KBM-7 (cell line): ENCODE measurements at places on chromosomes 11 and 22.

DNA sequence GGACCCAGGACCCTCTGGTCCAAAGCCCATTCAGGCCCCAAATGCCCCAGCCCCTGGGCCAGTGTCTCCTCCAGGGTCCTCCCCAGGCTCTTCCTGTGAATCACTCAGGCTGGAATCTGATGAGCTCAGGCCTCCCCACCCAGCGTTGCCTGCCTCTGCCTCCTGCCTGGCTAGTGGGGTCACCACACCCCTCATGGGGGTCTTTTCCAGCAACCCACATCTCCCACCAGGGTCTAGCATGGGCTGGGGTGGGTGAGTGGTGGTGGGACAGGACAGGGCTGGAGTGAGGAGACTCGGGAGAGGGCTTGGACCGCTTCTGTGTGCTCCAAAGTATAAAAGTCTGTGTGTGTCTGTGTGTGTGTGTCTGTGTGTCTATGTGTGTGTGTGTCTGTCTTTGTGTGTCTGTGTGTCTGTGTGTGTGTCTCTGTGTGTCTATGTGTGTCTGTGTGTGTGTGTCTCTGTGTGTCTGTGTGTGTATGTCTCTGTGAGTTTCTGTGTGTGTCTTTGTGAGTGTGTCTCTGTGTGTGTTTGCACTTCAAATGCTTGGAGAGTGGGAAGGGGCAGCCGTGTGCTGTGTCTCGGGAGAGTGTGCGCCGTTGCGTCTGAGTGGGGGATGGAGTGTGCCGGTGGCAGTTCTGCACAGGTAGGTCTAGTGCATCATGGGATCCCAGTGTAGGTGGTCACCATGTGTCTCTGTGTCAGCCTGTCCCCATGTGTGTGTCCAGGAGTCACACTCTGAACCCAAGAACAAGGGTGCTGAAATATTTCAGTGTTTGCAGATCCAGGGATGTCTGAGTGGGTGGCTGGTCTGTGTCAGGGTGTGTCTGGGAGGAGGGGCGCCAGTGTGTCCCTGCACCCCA, 8.8 kb downstream of the RIN1 start:
- DNase-seq = no peak

GRCh38 chr11:35138943-35139721, at the start of gene CD44:
TSS of gene CD44 (plus strand) at chr11:35139171. CDS start at chr11:35139304, 133 bp downstream.
- peak; percentile 74 for DNase-seq

DNA sequence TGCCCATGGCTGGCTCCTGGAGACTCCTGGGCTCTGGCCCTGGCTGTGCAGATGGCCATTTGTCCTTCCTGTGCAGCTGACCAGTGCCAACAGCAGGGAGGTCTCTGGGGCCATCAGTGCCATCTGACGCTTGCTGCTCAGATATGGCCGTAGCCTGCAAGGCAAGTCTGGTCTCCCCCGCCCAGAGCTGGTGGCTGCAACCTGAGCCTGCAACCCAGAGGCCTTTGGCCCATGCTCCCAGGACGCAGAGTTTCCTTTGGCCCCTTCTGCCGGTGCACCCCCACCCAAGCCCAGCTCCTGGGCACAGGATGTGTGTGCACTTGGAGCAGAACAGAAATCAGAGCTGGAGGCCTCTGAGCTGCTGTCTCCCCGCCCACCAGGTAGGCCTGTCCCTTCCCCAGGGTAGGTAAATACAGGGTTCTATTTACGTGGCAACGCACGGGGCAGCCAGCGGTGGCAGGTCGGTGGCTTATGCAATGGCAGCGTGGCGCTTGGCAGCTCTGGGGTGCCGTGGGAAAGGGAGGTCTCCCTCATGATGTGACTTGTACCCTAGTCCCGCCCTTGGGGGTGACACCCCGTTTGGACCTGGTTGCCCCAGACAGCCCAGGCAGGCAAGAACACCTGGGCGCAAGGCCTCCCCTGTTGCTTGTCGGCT, 21.0 kb upstream of the MYEOV start:
- DNase-seq = no peak

DNA sequence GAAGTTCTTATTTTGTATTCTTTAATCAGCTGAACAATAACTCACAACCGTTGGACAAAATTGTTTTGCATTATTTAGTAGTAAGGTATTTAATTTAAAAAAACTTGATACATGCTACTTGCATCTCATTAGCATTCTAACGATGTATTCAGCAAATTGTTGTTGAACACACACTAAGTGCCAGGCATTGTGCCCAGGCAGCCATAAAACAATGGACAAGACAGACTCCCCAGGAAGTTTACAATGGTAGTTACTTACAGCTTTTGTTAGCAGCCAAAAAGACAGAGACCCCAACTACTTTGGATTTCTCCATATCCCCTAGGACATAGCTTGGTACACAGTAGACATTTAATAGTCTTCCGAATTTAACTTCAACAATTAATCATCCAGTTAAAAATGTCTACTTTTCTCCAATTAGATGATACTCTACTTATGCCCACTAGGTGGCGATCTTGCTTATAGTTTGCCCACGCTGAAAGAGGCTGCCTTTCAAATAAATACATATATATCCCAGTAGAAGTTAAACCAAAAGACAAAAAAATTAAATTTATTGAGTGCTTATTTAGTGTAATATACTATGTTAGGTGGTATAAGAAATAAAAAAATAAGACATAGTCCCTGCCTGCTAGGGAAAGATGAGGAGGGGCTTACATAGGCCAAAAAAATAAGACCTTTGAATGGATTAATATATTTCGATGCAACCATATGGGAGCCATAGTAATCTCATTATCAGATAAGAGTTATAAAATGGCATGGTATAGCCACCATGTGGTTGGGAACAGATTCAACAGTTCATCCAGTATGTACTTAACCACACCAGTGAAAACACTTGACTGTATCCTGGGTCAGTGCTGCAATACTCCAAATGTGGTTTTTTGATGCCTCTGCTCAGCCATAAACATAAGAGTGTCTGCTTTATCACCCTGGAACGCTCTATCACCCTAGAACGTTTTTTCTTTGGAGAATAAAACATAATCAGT, 2.0 kb upstream of the FJX1 start:
- peak; percentile 51 for DNase-seq

- DNase-seq = no peak
Measured at GRCh38 chr11:126343051-126343450, 12.4 kb upstream of the ST3GAL4 start.

DNA sequence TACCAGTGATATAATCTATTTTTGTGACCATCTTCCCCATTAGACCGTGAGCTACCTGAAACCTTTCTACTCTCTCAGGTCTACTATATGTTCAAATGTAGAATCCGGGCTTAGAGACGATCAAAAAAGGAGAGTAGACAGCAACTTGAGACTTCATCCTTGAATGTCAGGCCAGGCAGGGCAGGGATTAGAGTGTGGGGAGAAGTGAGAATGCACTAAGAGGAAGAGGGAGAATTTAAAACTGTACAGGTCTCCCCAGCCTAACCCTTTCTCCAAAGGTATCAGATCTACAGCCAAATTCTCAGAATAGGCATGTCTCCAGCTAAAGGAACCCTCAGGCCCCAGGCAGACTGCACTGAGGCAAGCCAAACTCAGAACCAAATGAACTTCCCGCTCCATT, 935 bp downstream of the LAMTOR1 start:
- DNase-seq = peak; percentile 16

- peak; percentile 10 for DNase-seq
Measured at GRCh38 chr11:131579932-131580387, 209.5 kb downstream of the NTM start.

DNA sequence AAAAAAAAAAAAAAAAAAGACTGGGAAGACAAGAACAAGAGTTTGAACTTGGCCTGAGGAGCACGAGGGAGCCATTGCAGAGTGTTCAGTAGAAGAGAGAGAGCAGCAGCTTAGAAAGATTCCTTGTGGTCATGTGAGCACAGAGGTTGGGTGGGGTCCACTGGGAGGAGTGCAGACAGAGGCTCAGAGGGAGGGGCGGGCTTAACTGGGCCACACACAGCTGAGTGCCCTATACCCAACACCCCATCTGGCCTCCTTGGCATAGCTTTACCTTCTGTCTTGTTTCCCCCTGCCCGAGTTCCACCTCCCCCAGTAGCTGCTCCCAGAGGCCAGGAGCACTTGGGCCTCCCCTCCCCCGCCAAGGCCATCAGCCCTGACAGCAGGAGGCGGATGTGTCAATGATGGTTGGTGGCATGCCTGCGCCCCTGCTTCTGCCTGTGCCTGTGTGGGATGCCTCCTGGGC, 12.1 kb downstream of the C11orf86 start:
- DNase-seq = no peak

DNA sequence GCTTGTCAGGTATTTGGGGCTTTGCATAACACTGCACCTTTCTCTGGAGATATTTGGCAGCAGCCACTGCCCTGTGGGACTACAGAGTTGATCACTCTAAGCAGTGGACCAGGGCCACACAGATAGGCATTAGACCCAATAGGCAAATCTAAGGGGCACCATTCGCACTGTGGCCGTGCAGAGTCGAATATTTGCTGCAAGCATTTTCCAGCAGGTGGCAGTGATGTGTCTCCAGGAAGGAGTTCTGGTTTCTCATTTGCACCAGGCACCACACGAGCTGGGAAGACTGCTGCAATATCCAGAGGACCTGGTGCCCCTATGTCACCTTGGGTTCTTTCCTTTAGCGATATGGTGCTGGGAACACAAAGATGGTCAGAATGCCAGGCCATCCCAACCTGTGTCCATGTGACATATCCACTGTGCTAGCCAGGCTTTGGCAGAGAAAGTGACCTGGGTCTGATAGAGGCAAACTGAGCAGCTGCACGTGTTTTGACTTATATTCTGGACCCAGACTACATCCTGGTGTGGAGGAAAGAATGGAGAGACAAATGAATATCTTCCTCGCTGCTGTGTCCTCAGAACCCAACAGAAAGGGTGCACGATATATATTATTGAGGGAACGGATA, 318.7 kb downstream of the BUD13 start:
- DNase-seq = peak; percentile 20

DNA sequence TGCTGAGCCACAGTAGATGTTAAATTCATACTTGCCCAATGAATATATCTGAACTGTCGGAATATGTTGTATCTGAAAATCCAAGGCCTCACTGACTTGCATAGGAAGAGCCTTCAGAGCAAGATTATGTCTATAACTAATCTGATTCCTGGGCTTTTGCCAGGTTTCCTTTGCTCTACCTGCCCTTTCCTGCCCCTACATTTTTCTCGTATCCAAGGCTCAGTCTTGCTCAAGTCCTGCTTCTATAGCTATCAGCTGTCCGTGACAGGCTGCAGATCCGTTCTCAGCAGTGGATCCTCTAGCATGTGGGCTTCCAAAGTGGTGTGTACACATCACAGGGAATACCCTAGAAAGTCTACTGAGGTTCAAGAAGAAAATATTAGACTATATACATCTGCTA, 18.8 kb upstream of the USP47 start:
- no peak for DNase-seq

DNA sequence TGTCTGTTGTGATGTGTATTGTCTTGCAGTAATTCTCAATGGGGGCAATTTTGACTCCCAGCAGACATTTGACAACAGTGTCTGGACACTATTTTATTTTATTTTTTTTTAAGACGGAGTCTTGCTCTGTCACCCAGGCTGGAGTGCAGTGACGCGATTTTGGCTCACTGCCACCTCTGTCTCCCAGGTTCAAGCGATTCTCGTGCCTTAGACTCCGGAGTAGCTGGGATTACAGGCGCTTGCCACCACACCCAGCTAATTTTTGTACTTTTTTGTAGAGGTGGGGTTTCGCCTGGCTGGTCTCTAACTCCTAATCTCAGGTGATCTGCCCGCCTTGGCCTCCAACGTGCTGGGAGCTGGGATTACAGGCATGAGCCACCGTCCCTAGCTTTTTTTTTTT, 1.4 kb downstream of the RPS6KB2 start:
- no peak for DNase-seq
